Mesothelial cell of epicardium (in vitro differentiated cells): ENCODE measurements at places on chromosomes 4 and X.

DNA sequence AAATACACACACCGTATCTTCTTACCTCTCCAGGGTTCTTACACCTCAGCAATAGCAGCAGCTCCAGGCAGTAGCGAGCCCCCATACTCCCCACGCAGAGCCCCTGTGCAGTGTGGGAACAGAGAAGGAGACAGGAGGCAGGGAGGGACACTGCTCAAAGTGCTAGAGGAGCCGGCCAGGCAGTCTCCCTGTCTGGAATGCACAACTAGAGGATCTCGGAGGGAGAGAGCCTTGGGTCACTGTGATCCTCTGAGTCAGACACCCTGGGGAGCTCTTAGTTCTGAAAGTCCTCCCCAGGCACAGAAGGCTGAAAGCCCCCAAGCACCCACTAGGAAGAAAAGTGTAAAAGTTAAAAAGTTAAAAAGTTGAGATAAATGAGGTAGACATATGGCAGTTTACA, 16.0 kb downstream of the AMELX start:
- no peak overlapping the region for H3K27ac ChIP-seq
- H3K36me3 ChIP-seq: no peaks in the 10 kb centered on the region
- no peak overlapping the region for H3K4me3 ChIP-seq
- H3K27me3 ChIP-seq: no peaks in the 10 kb centered on the region
- DNase-seq: no peak
- peaks cover 2% of the 10 kb centered on the region for H3K4me1 ChIP-seq

- H3K27ac ChIP-seq: no peak overlapping the region
- peaks cover 2% of the 10 kb centered on the region for H3K36me3 ChIP-seq
- peaks cover 24% of the 10 kb centered on the region for H3K4me1 ChIP-seq
- H3K27me3 ChIP-seq: peaks cover 53% of the 10 kb centered on the region
- no peak for DNase-seq
Measured at GRCh38 chr4:55633903-55634302, 2.2 kb downstream of the NMU start.

- H3K4me3 ChIP-seq: no peak overlapping the region
- H3K4me1 ChIP-seq: no peaks in the 10 kb centered on the region
- DNase-seq: no peak
- no peak overlapping the region for H3K27ac ChIP-seq
- no peaks in the 10 kb centered on the region for H3K27me3 ChIP-seq
Measured at GRCh38 chr4:67894659-67895058, 10.9 kb upstream of the TMPRSS11D start.

GRCh38 chr4:38323141-38323641, 340.8 kb upstream of the KLF3 start:
- no peak overlapping the region for H3K4me3 ChIP-seq
- H3K36me3 ChIP-seq: no peaks in the 10 kb centered on the region
- peaks cover 35% of the 10 kb centered on the region for H3K4me1 ChIP-seq
- no peak overlapping the region for H3K27ac ChIP-seq
- DNase-seq: no peak

- H3K36me3 ChIP-seq: no peaks in the 10 kb centered on the region
- no peaks in the 10 kb centered on the region for H3K27me3 ChIP-seq
- H3K4me1 ChIP-seq: no peaks in the 10 kb centered on the region
Measured at GRCh38 chrX:8346060-8346459, 118.6 kb upstream of the VCX3B start.

GRCh38 chr4:94256828-94257227, 49.2 kb downstream of the SMARCAD1 start:
- no peak overlapping the region for H3K27ac ChIP-seq
- peaks cover 13% of the 10 kb centered on the region for H3K4me1 ChIP-seq
- no peaks in the 10 kb centered on the region for H3K27me3 ChIP-seq
- no peak overlapping the region for H3K4me3 ChIP-seq

- no peak overlapping the region for H3K27ac ChIP-seq
- peaks cover 47% of the 10 kb centered on the region for H3K27me3 ChIP-seq
- H3K4me3 ChIP-seq: no peak overlapping the region
- no peaks in the 10 kb centered on the region for H3K4me1 ChIP-seq
Measured at GRCh38 chr4:165864271-165864670, 8.8 kb upstream of the TLL1 start.

- no peak overlapping the region for H3K27ac ChIP-seq
- H3K27me3 ChIP-seq: peaks cover 12% of the 10 kb centered on the region
- DNase-seq: no peak
- H3K36me3 ChIP-seq: peaks cover 8% of the 10 kb centered on the region
- no peaks in the 10 kb centered on the region for H3K4me1 ChIP-seq
Measured at GRCh38 chr4:6307230-6307629, 37.6 kb downstream of the WFS1 start.

GRCh38 chr4:36997727-36998126, 246.8 kb upstream of the NWD2 start:
- no peaks in the 10 kb centered on the region for H3K27me3 ChIP-seq
- no peak overlapping the region for H3K27ac ChIP-seq
- H3K36me3 ChIP-seq: no peaks in the 10 kb centered on the region
- H3K4me1 ChIP-seq: no peaks in the 10 kb centered on the region
- H3K4me3 ChIP-seq: no peak overlapping the region

DNA sequence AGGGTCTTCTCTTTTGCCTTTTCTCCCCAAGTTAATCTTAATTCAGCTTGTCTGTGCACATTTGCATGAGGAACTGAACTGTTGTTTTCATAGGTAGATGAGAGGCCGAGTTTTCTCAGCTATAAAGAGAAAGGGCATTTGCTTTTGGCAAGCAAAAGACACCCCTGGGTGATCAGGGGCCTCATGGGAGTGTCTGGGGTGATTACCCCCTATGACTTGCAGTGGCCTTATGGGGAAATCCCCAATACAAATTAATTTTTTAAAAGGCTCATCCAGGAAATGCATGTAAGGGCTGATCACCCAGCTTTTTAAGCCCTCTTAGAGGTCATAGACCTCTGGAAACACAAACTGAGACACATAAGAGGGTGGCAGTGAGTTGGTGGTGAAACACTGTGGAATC, 56.4 kb upstream of the HMX1 start:
- H3K36me3 ChIP-seq: peaks cover 5% of the 10 kb centered on the region
- no peak for DNase-seq
- no peak overlapping the region for H3K27ac ChIP-seq
- no peaks in the 10 kb centered on the region for H3K4me1 ChIP-seq
- peaks cover 10% of the 10 kb centered on the region for H3K27me3 ChIP-seq

- no peak overlapping the region for H3K27ac ChIP-seq
- H3K4me3 ChIP-seq: no peak overlapping the region
- peaks cover 2% of the 10 kb centered on the region for H3K27me3 ChIP-seq
- DNase-seq: no peak
- peaks cover 8% of the 10 kb centered on the region for H3K4me1 ChIP-seq
Measured at GRCh38 chr4:167119392-167119791, 114.9 kb downstream of the SPOCK3 start.

- peaks cover 13% of the 10 kb centered on the region for H3K4me1 ChIP-seq
- DNase-seq: no peak
- H3K4me3 ChIP-seq: no peak overlapping the region
- H3K36me3 ChIP-seq: no peaks in the 10 kb centered on the region
- no peaks in the 10 kb centered on the region for H3K27me3 ChIP-seq
- no peak overlapping the region for H3K27ac ChIP-seq
Measured at GRCh38 chrX:41031256-41031967, 53.8 kb upstream of the USP9X start.

GRCh38 chr4:79088946-79089691, 149.9 kb upstream of the PAQR3 start:
- H3K27me3 ChIP-seq: no peaks in the 10 kb centered on the region
- H3K27ac ChIP-seq: peak overlapping the region; percentile 25
- no peak overlapping the region for H3K4me3 ChIP-seq
- DNase-seq: no peak

GRCh38 chr4:52052475-52052780, 1.3 kb downstream of the SPATA18 start:
- DNase-seq: no peak
- peaks cover 35% of the 10 kb centered on the region for H3K4me1 ChIP-seq
- H3K36me3 ChIP-seq: no peaks in the 10 kb centered on the region
- H3K4me3 ChIP-seq: peak overlapping the region; percentile 87
- H3K27ac ChIP-seq: peak overlapping the region; percentile 95

GRCh38 chr4:130736436-130737185, 1640.7 kb downstream of the C4orf33 start:
- no peaks in the 10 kb centered on the region for H3K27me3 ChIP-seq
- H3K4me1 ChIP-seq: no peaks in the 10 kb centered on the region
- H3K4me3 ChIP-seq: no peak overlapping the region
- no peaks in the 10 kb centered on the region for H3K36me3 ChIP-seq

- DNase-seq: no peak
- H3K27ac ChIP-seq: no peak overlapping the region
- peaks cover 8% of the 10 kb centered on the region for H3K36me3 ChIP-seq
- no peaks in the 10 kb centered on the region for H3K27me3 ChIP-seq
- H3K4me3 ChIP-seq: no peak overlapping the region
Measured at GRCh38 chrX:85906399-85906798, 141.0 kb downstream of the CHM start.

- H3K27me3 ChIP-seq: peaks cover 2% of the 10 kb centered on the region
- DNase-seq: no peak
- no peaks in the 10 kb centered on the region for H3K4me1 ChIP-seq
- no peak overlapping the region for H3K4me3 ChIP-seq
- H3K36me3 ChIP-seq: no peaks in the 10 kb centered on the region
Measured at GRCh38 chr4:42750091-42750490, 93.2 kb upstream of the ATP8A1 start.

- no peak overlapping the region for H3K4me3 ChIP-seq
- no peaks in the 10 kb centered on the region for H3K27me3 ChIP-seq
- peaks cover 24% of the 10 kb centered on the region for H3K4me1 ChIP-seq
- DNase-seq: no peak
Measured at GRCh38 chr4:14069886-14070285, 442.4 kb upstream of the BOD1L1 start.

DNA sequence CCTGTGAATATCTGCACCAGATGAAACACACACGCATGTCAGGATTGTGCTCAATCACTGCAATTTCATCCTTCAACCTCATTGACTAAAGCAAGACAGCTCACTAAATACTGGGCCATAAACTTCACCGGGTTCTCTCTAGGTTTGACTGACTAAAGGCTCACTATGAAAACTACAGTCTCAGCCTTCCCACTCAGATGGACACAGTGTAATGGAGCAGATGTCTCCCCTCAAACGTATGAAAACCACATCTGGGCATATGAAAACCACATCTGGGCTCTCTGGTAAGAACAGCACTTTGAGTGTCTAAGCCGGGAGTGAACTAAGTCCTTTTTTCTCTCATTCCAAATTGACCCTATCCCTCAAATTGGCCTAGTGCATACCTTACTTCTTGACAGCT, 15.2 kb downstream of the GEMIN8 start:
- DNase-seq: no peak
- no peaks in the 10 kb centered on the region for H3K4me1 ChIP-seq
- peaks cover 8% of the 10 kb centered on the region for H3K36me3 ChIP-seq
- H3K4me3 ChIP-seq: no peak overlapping the region

DNA sequence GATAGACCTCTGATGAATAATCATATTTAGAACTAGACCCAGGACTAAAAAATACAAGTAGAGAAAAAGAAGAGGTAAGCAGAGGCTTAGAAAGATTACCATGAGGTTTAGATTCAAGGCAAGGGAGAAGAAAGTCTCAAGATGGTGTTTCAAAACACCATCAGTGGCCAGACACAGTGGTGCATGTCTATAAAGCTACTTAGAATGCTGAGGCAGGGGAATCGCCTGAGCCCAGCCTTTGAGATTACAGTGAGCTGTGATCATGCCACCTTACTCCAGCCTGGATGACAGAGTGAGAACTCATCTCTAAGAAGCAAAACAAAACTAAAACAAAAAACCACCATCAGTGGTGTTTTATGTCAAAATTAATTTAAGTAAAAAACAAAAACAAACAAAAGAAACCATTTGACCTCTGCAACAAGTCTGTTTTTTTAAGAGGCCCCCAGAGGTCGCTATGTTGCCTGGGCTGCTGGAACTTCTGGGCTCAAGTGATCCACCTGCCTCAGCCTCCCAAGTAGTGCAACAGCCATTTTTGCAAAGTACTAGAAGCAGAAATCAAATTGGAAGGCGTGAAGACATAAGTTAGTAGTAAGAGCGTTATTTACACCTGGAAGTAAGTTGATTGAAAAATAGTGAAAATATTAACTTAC, 784.3 kb downstream of the ADGRL3 start:
- H3K4me1 ChIP-seq: peaks cover 2% of the 10 kb centered on the region
- no peaks in the 10 kb centered on the region for H3K27me3 ChIP-seq
- DNase-seq: no peak
- H3K4me3 ChIP-seq: no peak overlapping the region
- H3K27ac ChIP-seq: no peak overlapping the region
- H3K36me3 ChIP-seq: peaks cover 31% of the 10 kb centered on the region

- peak within 1 kb of the TSS; percentile 82 for H3K4me3 ChIP-seq
- peak within 1 kb of the TSS; percentile 25 for H3K27ac ChIP-seq
- H3K4me1 ChIP-seq: peaks cover 9% of the 10 kb centered on the region
- peak; percentile 77 for DNase-seq
Measured at GRCh38 chr4:4386736-4387392, at the start of gene NSG1. Gene NSG1, plus strand, starts transcription at chr4:4387102. Its CDS starts 528 bp downstream, at chr4:4387630.

DNA sequence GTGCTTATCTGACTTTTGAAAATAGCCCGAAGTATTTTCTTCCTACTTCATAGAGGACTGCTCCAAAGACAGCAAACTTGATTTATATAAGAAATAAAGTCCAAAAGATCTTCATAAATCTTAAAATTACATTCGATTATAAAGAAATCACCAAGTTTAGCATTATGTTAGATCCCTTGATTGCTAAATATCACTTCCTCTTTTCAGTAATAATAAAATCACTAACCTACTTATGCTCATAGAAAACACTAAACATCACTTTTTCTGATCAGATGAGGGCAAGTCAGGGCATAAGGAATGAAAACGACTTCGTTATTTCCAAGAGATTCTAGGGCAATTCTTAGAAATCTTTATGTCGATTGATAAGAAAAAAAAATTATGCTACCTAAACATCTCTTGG, 32.0 kb downstream of the DYNLT3 start:
- no peaks in the 10 kb centered on the region for H3K27me3 ChIP-seq
- DNase-seq: no peak
- no peak overlapping the region for H3K27ac ChIP-seq
- no peaks in the 10 kb centered on the region for H3K36me3 ChIP-seq

- H3K36me3 ChIP-seq: no peaks in the 10 kb centered on the region
- no peak overlapping the region for H3K4me3 ChIP-seq
- H3K4me1 ChIP-seq: no peaks in the 10 kb centered on the region
- DNase-seq: no peak
Measured at GRCh38 chr4:151799417-151800012, 38.7 kb upstream of the GATB start.

DNA sequence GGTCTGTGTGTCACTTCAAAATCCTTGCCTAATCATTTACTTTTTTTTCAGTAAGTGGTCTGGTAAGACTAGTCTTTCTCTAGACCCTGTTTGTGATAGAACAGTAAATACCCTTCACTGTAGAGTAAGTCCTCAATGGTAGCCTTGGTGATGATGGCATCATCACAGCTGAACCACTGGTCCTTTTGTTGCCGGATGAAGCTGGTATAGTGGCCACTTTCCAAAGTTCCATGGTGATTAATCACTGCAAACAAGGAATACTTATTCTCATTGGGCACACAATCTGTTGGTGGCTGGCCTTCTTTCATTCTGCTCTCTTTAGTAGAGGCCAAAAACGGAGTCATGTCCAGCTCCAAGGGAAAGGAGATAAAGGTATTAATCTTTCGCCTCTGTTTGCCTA, 2.9 kb downstream of the USP51 start:
- no peak for DNase-seq
- H3K4me3 ChIP-seq: no peak overlapping the region
- no peak overlapping the region for H3K27ac ChIP-seq
- H3K27me3 ChIP-seq: no peaks in the 10 kb centered on the region
- no peaks in the 10 kb centered on the region for H3K36me3 ChIP-seq

GRCh38 chr4:169800541-169800940, 42.8 kb upstream of the HPF1 start:
- no peak for DNase-seq
- H3K4me1 ChIP-seq: peaks cover 9% of the 10 kb centered on the region
- no peaks in the 10 kb centered on the region for H3K36me3 ChIP-seq
- no peak overlapping the region for H3K4me3 ChIP-seq
